ENCODE measurements at places on chromosomes 12 and 14.

DNA sequence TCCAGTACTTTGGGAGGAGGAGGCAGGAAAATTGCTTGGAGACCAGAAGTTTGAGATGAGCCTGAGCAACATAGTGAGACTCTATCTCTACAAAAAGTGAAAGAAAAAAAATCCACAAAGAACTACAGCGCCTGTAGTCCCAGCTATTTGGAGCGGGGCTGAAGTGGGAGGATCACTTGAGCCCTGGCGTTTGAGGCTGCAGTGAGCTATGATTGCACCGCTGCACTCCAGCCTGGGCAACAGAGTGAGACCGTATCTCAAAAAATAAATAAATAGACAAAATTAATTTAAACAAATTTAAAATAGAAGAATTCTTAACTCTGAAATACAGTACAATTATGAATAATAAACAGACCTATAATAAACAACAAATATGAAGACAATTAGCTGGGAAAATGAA, 40.9 kb downstream of the ATL1 start:
- no peak for DNase-seq

DNA sequence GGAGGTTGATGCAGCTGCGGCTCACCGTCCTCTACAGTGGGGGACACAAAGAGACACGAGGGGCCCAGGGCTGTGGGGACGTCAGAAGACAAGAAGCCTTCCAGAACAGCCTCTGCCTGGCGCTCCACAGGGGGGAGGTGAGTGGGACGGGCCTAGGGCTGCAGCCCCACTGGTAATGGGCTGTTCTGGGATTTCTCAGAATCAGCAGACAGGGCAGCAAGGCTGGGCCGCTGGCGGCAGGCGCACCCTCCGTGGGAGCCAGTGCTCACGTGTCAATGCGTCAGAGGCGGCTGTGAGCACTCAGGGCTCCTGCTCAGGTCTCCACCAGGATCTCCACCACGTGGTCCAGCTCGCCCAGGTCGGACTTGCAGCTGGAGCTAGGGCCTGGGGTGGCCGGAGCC, 10.0 kb downstream of the CDCA4 start:
- DNase-seq = no peak

DNA sequence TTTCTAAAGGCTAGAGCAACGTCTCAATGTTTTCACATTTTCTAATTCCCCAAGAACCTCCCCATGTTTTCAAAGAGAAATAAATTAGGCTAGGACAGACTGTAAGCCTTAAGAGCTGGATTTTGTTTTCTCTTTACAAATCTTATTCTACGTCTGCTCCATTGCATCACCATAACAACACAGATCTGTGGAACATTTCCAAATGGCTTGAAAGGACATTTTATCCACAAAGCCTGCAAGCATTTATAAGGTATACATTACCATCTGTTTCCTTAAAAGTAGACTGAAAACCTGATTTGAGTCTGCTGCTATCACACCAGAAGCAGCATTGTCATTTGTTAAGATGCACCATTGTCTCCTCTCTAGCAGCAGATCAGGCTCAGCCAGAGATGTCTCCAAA, 115.3 kb upstream of the PLEKHA5 start:
- DNase-seq = no peak

DNA sequence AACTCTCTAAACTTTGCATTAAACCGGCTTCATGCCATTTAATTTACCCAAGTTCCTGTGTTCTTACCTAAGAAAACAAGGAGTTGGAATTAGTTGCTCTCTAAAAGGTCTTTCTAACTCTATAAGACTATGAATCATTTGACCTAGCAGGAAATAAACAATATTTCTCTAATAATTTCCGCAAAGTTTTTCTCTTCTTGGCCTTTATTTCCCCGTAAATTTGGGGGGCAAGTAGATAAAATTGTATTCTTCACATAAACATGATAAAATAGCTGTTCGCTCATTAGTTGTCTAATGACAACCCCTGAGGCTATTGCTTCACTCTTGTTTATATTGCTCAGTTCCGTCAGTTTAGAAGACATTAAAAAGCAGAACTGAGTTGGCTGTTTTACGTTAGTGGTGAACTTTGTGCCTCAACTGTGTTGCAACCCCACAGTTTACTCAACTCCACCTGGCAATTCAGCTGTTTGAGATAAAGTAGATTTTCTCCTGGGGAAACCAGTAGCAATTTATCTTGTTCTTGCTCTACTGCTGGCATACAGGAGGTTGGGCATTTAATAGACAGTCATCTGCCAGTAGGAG, 74.7 kb downstream of the BTG1 start:
- no peak for DNase-seq

- no peak for DNase-seq
These were observed 88.4 kb upstream of the DYNC1H1 start for GRCh38 chr14:101875727-101876554.

DNA sequence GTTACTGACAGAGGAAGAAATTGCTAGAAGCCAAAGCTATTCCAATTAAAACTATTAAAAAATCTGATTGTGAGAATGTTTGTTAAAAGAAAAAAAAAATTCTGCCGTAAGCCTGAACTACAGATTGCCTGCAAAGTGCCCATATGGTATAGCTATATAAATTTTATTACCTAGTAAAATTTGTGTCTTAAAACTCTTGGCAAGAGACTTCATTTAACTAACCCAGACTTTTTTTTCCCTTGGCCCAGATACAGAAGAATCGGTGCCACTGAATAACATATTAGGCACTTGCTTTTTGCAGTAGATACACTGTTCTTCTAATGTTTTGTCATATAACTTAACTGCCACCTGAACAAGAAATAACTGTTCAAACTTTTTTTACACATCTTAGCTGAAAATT, 125.5 kb downstream of the RPS29 start:
- DNase-seq = no peak

DNA sequence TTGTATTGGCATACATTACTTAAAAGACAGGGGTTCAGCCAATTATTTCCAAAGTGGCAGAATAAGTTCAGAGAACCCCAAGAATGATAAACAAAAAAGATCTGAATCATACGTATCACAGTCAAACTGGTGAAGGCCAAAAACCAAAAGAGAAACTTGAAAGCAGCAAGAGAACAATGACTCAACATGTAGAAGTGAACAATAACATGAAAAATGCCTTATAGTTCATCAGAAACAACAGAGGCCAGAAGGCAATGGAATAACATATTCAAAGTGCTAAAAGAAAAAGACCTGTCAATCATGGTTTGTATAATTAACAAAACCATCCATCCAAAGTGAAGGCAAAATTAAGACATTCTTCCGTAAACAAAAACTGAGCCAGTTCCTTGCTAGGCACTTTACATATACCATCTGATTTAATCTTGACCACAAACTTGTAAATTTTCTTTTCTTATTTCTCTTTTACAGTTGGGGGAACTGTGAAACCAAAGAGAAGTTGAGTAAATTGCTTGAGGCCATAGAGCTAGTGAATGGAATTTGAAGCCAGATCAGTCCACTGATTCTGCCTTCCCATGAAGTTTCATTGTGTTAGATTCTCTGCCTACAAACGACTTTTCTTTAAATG, 232.1 kb upstream of the SEL1L start:
- no peak for DNase-seq

- DNase-seq = no peak
These were observed 202.2 kb downstream of the APAF1 start for GRCh38 chr12:98847242-98847641.

DNA sequence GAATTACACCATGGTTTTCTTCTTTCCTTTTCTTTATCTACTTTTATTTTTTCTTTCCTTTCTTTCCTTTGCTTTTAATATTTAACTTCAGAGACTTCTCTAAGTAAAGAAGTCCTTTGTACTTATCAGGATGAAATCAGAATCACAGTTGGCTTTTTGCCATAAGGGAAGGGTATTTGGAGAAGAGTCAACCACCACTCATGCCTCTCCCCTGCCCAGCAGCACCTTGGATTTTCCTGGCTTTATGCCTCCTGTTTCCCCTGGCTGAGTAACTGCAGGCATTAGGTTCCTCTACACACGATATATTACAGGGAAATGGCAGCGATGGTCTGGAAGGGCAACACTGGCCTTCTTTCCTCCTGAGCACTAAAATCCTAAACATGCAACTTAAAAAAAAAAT, 266.4 kb upstream of the CAND1 start:
- DNase-seq = no peak

GRCh38 chr14:76133103-76133502, 18.6 kb upstream of the GPATCH2L start:
- no peak for DNase-seq

GRCh38 chr14:71089971-71090370, 182.7 kb downstream of the PCNX1 start:
- no peak for DNase-seq

DNA sequence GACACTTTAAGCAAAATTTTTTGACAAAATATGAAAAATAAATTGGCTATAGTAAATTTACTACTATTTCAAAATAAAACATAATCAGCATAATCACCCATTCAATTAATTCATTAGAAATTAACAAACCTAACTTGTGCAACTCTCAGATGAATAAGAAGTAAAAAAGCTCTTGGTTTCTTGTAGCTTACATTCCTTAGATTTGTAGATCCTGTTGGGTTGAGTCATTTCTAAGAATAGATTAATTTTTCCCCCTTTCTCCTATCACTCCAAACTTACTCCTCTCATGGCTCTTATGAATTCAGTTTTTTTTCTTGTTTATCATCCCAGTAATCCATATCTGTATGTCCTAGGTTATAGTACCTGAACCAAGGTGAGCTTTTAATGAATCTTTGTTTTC, 230.9 kb upstream of the LRIG3 start:
- DNase-seq = no peak

GRCh38 chr14:99258876-99259726, 12.9 kb downstream of the BCL11B start:
- no peak for DNase-seq

- no peak for DNase-seq
These were observed 28.5 kb downstream of the TMCC3 start for GRCh38 chr12:94621662-94622359.

DNA sequence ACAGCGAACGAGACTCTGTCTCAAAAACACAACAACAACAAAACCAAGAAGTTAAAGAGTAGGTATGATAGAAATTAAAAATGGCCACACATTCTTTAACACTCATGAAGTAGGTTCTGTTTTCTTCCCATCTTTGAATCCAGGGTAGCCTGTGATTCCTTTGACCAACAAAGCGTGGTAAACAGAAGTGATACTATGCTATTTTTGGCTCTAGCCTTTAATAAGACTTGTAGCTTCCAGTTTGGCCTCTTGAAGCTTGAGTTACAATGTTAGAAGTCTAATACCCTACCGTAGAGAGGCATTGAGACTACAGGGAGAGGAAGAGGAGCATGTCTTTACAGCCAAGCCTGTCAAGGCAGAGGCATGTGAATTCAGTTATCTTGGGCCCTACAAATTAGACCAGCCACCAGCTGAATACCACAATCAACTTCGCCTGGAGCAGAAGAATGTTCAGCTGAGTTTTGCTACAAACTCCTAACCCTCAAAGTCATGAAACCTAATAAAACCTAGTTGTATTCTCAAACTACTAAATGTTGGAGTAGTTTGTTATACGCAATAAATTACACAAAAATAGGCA, 4.9 kb upstream of the NEMF start:
- DNase-seq = no peak

DNA sequence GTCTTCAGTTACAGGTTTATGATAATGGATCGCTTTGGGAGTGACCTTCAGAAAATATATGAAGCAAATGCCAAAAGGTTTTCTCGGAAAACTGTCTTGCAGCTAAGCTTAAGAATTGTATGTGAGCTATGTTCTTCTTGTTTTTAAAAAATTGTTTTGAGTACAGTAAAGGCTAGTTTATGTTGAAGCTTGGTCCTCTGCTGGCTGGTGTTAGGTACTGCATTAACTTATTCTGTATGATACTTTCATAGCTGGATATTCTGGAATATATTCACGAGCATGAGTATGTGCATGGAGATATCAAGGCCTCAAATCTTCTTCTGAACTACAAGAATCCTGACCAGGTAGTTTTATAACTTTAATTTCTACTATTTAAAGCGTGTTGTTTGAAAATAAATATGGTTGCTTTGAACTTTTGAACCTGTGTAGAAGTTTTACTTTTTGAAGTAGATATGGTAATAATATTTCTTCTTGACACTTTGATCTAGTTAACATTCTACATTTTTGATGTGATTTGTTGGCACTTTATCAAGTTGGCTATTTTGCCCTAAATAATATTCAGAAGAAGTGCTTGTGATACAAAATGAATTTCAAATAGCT, 55.7 kb downstream of the VRK1 start:
- DNase-seq = no peak

- DNase-seq = no peak
These were observed 415.4 kb downstream of the RAD51B start for GRCh38 chr14:68235011-68235410.

DNA sequence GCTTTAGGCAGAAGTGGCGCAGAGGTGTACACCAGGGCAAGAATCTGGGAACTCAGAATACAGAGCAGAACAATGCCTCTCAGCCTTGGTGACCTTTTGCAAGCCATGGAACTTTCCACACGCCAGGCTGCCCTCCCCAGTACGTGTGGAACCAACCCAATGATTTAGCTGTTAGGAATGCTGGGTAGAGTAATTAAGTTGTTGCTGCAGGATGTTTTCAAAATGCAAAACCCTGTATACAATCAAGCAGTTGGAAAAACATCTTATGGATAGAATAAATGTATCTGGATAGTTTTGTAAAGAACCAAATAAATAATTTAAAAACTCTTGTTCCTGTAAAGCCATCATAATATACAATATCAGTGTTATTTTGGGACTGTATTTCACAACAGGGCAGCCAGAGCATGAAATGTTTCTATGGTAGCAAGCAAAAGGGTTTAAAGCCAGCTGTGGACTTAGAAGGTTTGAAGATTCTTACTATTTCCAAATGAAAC, 19.4 kb downstream of the PPP1R36 start:
- DNase-seq = no peak

DNA sequence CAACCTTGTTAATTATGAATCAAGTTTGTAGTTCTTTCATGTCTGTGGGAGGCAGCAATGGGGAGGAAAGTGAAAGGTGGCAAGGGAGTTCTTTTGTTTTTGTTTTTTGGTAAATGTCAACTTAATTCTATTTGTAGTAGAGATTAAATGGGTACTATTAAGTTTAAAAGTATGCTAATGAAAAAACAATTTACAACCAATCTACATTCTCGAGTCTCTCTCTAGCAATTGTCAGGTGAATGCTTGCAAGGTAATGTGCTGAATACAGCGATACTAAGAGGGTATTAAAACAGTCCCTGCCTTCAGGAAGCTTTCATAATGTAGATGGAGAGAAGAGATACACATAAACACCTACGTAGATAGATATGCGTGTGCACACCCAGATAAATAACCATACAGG, 1.6 kb upstream of the DACT1 start:
- DNase-seq = no peak

GRCh38 chr12:49750027-49750995, 9.0 kb downstream of the TMBIM6 start:
- DNase-seq = no peak

Measured in stimulated activated CD4-positive, alpha-beta T cell treated with anti-CD3 and anti-CD28 coated beads, TNF-alpha, amount 100 ng/mL, for 4 hours (primary cell).